SK-MEL-5 (cell line): ENCODE measurements at places on chromosomes 16 and 17. TPM values are rescaled to one million over a fixed set of nuclear protein-coding genes. Genes with fewer than 3 reads are reported as not detected.

The TPSD1 gene
- total RNA-seq, result not detected in 2 replicates

DNA sequence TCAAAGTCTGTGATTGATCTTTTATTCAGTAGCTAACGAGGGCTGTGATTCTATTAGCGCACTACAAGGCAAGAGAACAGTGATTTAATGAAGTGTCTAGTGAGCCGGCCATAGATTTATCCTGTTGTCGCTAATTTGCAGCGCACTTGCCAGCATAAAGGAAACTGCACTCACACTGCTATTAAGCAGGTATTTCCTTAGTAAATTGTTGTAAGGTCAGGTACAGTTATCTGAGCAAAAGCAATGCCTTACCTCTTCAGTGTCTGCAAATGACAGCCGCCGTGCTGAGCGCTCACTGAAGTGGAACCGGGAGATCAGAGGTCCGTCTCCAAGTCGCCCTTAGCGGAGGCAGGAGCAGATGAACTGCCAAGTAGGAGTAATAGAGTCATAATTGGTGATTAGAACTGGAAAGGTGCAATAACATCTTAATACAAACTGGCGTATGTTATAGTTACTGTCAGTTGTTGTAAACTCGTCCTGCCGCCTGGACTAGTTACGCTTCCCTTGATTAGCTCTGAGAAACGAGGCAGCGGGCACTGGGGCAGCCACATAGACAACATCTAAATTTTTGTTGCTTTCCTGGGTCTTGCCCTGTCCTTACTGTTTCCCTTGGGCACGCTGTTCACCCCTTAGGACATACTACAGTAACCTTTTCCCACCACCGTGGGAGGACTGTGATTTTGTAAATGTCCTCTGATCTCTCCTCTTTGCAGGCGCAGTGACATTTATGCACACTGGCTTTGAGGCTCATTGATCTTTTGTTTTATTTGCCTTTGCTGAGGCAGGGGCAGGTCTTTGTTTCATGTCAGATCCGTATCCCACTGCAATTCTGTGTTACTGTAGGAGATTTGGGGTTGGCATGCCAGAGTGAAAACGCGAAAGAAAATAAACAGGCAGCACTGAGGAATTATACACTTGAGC, 363.1 kb downstream of the WWOX start:
- no peak for DNase-seq

DNA sequence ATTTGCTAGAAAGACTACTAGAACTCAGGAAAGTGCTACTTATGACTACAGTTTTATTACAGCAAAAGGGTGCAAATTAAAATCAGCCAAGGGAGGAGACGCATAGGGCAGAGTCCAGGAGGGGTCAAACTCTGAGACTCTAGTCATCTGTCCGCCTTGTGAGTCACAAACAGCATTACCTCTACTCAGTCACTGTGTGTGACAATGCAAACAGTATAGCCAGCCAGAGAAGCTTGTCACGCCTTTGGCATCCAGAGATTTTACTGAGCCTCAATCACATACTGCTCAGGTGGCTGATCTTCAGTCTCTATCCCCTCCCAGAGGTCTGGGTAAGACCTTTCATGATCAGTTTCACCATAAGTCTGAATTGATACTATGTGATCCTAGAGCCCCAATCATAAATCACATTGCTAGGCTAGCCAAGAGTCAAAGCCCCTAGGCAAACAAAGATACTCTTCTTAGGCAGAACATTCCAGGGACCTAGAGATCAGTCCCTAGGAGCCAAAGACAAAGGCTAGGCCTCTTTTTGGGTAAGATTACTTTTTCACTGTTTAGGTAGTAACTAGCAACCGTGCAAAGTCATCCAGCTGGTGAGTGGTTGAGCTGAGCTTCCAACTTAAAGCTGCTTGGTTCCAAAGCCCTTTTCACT, 48.8 kb upstream of the CLEC19A start:
- no peak for DNase-seq

DNA sequence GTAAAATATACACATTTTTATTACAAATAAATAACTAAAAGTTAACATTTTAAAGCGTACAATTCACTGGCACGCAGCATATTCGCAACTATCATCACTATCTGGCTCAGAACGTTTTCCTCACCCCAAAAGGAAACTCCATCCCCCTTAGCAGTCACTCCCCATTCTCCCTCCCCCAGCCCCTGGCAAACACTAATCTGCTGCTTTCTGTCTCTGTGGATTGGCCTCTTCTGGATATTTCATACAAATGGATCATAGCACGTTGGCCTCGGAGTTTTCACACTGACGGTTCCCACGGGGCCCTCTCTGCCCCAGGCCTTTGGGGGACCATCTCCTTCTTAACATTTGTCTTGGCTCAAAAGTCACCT, 64.6 kb downstream of the RTN4RL1 start:
- DNase-seq, result no peak

DNA sequence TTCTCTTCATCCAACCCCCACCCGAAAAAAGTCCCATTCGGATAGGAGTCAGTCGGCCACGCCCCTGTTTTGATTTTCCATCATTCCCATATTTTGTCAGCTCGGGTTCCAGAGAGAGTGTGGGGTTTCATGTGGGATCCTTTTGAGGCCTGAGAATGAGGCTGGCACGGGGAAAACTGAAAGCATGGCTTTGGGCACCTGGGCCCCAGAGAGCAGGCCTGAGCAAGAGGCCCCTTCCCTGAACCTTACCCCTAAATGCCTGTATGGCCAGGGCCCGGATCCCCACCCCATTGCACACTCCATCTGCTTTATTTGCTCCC, 4.6 kb upstream of the HOXB4 start:
- DNase-seq, result no peak
